Stimulated activated CD8-positive, alpha-beta memory T cell treated with anti-CD3 and anti-CD28 coated beads, Interleukin-15, amount 100 ng/mL, for 48 hours (primary cell): ENCODE measurements at places on chromosomes 5 and 9.

GRCh38 chr5:72559866-72560766 is 52.9 kb upstream of the ZNF366 start:
- no peak for DNase-seq

GRCh38 chr9:30301271-30301963 is 2083.0 kb upstream of the ACO1 start:
- DNase-seq: no peak

DNA sequence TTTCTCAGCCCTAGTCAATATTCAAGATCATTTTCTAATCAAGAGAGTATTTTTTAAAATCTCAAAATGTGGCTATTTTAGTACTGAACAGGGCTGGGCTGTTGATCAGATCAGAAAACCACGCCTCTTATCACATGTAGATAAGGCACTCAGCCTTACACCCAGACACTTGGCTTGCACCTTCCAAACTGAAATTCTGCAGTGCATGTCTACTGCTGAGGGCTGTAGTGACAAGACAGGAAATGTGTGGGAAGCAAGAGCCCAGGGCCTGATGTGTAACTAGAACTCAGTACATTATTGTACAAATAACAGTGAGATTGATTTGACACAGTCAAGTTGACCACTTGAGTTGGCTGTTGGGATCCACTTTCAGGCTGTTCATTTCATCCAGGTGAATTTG is 48.6 kb downstream of the UBE2QL1 start:
- DNase-seq: no peak

- no peak for DNase-seq
Observed at GRCh38 chr5:150498501-150498900, 9.4 kb upstream of the NDST1 start.

DNA sequence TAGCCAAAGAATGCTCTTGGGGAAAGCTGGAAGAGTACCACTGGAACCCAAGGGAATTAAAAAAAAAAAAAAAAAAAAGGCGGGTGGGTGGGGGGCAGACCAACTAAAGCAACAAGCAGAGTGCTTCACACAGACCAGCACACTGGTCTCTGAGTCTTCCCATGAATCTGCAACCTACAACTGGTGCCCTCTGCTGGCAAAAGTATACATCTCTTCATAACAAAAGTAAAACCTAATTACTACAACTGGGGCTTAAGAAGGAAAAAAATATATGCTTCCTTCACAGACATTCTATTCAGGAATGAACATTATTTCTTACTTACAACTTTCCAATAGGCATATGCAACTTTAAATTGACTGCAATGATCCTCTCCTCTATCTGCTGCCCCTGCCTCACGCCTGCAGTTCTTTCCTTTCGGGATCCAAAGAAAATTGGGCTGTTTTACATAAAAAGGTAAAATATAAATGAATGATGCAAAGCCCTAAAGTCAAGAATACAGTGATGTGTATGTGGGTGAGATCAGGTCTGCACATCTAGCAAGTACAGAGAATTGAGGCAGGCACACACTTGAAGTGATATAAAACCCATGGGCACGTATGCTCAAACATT is 7.2 kb upstream of the KLHL3 start:
- peak; percentile 37 for DNase-seq

DNA sequence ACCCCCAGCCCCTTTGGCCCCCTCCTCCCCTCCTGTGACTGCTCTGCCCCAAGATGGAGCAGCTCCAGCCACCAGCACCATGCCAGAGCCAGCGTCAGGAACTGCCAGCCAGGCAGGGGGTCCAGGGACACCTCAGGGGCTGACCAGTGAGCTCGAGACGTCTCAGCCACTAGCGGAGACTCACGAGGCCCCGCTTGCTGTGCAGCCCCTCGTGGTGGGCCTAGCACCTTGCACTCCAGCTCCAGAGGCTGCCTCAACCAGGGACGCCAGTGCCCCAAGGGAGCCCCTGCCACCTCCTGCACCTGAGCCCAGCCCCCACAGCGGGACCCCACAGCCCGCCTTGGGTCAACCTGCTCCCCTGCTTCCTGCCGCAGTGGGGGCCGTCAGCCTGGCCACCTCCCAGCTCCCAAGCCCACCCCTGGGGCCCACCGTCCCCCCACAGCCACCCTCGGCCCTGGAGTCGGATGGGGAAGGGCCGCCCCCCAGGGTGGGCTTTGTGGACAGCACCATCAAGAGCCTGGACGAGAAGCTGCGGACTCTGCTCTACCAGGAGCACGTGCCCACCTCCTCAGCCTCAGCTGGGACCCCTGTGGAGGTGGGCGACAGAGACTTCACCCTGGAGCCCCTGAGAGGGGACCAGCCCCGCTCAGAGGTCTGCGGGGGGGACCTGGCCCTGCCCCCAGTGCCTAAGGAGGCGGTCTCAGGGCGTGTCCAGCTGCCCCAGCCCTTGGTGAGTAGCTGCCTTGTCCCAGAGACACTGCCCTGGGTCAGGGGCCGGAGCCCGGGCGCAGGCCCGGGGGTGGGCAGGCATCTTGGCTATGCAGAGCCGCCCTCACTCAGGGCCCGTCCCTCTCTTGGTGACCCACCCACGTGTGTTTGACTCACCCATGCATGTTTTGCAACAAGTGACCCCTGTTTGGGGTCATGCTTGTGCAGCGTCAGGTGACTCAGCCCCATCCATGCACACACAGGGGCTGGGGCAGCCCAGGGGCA is 105.2 kb downstream of the WNK2 start:
- DNase-seq: no peak

GRCh38 chr5:178150977-178151734 is 2.5 kb downstream of the NHP2 start:
- DNase-seq: no peak

DNA sequence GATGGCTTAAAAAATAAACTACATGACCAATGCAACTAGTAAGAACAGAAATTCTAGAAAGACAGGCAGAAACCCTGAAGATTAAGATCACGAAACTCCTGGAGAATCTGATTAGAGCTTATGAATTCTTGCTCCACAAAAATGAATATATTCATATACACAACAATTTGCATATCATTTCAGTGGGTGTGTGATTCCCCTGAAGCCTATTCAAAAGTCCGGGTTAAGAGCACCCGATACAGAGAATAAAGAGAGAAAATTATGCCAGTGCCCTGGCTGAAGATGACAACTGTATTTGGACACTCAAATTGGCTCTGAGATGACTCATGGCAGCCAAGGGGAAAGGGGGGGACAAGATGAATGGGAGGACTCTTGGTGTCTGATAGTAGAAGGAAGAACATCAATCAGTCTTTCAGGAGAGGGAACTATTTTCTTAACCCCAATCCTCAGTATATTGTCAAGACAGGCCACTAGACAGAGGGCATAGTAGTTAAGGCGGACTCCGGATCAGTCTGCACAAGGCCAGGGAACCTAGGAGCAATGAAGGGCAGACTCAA is 6.0 kb downstream of the TMOD1 start:
- no peak for DNase-seq

- DNase-seq: no peak
Observed at GRCh38 chr5:118551031-118551430, 437.3 kb downstream of the DTWD2 start.

DNA sequence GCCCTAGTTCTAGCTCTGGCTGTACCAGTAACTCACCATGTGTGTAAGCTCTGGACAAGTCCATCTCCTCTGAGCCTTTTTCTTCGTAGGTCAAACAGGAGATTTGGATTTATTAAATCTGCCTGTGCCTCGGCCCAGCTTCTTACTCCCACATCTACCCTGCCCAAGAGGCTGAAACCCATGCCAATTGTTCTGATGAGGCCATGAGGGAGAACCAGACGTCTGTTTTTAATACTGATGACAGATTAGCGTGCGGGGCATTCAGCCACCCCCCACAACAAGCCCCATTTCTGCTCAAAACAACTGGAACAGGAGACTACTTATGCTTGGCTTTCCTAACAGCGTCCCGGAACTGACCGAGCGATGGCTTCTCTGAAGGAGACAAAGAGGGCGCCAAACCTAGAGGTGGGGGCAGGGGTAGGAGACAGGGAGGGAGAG is 81.2 kb upstream of the TRIM32 start:
- no peak for DNase-seq

DNA sequence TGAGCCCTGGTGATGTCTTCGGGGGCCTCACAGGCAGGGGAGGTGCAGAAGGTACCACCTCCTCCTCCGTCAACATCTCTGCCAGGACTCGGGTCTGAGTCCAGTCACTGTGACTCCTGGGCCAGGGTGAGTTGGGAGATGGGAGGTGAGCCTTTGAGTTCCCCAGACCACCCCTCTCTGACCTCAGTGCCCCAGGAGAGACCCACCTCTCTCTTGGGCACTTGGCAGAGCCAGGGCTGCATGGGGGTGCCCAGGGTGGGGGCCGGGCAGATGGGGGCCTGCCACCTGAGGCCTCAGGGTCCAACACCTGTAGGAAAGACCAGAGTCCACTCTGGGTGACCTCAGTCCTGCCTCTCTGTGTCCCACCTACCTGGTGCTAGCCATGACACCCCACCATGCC is 6.8 kb downstream of the KIF12 start:
- DNase-seq: no peak

DNA sequence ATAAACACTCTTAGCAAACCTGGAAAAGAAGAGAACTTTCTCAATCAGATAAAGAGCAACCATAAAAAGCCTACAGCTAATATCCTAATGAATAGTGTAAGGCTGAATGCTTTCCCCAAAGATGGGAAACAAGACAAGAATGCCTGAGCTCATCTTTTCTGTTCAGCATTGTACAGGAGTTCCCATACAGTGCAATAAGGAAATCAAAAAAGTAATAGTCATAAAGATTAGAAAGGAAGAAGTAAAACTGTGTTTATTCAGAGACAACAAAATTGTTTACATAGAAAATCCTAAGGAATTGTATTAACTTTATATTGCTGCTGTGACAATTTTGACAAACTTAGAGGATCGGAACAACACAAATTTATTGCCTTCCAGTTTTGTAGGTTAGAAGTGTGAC is 330.7 kb upstream of the SLC24A2 start:
- DNase-seq: no peak

- no peak for DNase-seq
Observed at GRCh38 chr9:70603020-70603411, 188.6 kb upstream of the KLF9 start.

DNA sequence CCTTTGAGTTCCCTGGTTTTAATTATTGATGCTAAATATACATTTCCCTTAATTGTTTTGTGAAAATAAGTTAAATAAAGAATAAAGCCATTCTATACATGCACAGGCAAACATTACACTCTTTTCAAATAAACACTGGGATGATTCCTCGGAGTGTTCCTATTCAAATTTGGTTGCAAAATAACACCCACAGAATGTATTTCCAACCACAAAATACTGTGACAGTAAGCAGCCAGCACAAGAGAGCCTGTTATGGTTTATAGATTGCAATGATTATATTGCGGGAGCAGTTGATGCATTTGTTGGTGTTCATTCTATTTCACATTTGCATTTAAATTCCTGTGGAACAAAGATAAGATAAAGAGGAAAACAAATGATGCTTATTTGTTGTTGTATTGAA is 632.6 kb upstream of the WWC1 start:
- DNase-seq: no peak

DNA sequence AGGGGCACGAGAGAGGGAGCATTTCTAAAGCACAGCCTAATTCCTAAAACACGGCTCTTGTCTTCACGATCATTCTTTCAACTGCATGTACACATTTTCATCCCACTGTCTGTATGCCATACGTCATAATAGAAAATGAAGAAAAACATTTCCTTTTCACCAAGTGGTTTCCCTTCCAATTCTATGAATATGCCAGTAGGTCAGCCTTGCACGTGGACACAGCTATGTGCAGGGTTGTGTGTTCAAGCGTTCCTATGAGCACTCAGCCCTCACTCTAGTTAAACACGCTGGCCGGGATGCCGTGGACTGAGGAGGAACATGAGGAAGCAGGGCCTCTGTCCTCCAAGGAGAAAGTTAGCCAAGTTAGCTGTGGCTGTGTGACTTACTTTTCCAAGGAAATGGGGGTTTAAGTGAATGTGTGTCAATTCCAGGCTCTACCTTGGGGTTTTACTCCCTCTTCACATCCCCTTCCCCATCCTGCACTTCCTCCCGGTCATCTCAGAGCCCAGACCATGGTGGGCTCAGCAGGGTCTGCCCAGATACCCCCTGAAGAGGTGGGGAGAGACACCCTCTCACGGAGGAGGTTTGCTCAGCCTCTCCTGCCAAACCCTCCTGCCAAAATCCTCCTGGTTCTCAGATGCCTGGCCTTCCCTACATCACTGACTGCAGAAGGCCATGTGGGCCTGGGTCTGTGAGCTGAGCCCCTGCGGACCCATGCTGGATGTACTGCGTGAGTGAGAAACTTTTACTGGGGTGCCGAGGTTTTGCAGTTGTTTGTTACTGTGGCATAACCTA is 230.6 kb downstream of the FSTL4 start:
- DNase-seq: no peak

- DNase-seq: no peak
Observed at GRCh38 chr9:70020991-70021571, 22.6 kb upstream of the MAMDC2 start.

DNA sequence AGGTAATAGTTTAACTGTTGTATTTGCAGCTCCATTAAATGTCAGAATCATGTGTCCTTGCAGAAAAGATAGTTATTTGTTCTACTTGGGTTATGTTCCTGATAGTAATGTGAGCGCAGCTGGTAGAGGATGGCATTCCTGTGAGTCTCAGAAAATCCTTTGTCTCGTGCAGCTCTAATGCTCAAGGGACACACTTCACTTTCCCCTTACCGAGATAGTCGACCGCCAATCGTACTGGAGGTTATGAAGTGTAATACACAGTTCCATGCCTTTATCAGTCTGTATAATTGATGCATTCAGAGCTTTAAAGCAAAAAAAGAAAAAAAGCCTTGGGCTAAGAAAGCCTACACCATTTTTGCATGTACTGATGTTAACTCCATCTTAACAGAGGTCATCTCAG is 60.2 kb upstream of the SRP19 start:
- no peak for DNase-seq

DNA sequence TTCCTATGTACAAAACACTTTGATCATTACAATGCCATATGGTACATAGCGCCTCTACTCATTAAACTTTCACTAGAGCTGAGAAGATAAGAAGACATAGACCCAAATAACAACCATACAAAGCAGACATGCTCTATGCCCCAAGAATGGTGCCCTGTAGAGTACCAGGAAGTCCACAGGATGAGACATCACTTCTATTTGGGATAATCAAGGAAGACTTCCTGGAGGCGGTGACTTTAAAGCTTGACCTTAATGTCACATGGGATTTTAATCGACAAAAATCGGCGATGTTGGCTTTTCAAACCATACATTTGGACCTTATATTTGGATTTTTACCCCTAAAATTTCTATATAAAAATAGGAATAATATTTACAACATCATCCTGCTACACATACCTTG is 224.3 kb upstream of the MAP3K1 start:
- DNase-seq: no peak

- DNase-seq: no peak
Observed at GRCh38 chr5:66987949-66988838, 208.4 kb downstream of the CD180 start.
